Progenitor cell of endocrine pancreas (in vitro differentiated cells): ENCODE measurements at places on chromosomes 1 and 21. TPM values are rescaled to one million over a fixed set of nuclear protein-coding genes. Genes with fewer than 3 reads are reported as not detected.

- H3K27me3 ChIP-seq: no peaks in the 10 kb centered on the region
- DNase-seq: no peak
- H3K4me1 ChIP-seq: peaks cover 5% of the 10 kb centered on the region
- H3K27ac ChIP-seq: no peak overlapping the region
- H3K4me3 ChIP-seq: no peak overlapping the region
- peaks cover 3% of the 10 kb centered on the region for H3K36me3 ChIP-seq
These were observed 183.8 kb downstream of the PBX1 start for GRCh38 chr1:164742745-164743144.

- no peak for DNase-seq
- H3K4me3 ChIP-seq: no peak overlapping the region
- H3K4me1 ChIP-seq: no peaks in the 10 kb centered on the region
- H3K27me3 ChIP-seq: no peaks in the 10 kb centered on the region
These were observed 14.2 kb upstream of the ZBTB8A start for GRCh38 chr1:32525053-32525452.

DNA sequence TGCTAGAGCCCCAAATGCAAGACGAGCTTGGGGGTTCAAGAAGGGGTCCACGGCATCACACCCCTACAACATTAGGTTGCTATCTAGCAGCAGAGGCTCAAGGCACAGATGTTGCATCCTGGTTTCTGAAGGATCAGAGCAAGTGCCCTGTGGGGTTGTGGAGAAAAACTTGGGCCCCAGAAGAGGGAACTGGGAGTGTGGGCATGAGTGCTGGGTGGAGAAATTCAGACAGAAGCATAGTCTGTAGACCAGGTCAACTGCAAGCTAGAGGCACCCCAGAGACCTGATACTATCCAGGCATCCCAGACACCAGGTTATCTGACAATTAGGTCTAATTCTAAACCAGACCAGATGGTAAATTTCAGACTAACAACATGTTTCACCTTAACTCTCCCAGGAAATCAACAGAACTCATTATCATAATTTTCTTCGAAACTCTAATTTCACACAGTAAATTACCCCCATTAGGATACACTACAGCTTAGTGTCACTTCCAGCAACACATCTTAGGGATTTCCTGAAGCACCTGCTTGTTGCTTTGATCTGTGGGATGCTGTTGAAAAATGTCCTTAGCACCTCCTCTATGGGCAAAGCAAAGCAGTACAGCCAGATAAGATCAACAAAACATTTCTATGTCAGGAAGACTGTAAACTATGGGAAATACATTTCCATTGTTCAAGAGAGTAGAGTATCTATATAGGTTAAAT lies 179.3 kb downstream of the VAV3 start:
- DNase-seq: no peak
- no peaks in the 10 kb centered on the region for H3K4me1 ChIP-seq
- H3K4me3 ChIP-seq: no peak overlapping the region
- H3K36me3 ChIP-seq: no peaks in the 10 kb centered on the region
- no peak overlapping the region for H3K27ac ChIP-seq

The GPR37L1 gene
- 0.04 TPM in 1 of 2 replicates, not detected in the other for total RNA-seq

GRCh38 chr1:245937316-245938045 lies 569.6 kb downstream of the SMYD3 start:
- no peaks in the 10 kb centered on the region for H3K36me3 ChIP-seq
- peaks cover 6% of the 10 kb centered on the region for H3K4me1 ChIP-seq
- no peaks in the 10 kb centered on the region for H3K27me3 ChIP-seq
- no peak overlapping the region for H3K4me3 ChIP-seq
- H3K27ac ChIP-seq: no peak overlapping the region

The GNAT2 gene
- 0.57 TPM in 1 of 2 replicates, not detected in the other for total RNA-seq

The IGFN1 gene
- total RNA-seq: 0.38 and 0.44 TPM in 2 replicates

- no peak overlapping the region for H3K4me3 ChIP-seq
- peaks cover 8% of the 10 kb centered on the region for H3K4me1 ChIP-seq
- peaks cover 10% of the 10 kb centered on the region for H3K36me3 ChIP-seq
- H3K27ac ChIP-seq: no peak overlapping the region
- DNase-seq: no peak
- no peaks in the 10 kb centered on the region for H3K27me3 ChIP-seq
These were observed 26.2 kb downstream of the VPS26C start for GRCh38 chr21:37240978-37241377.

The CYP4B1 gene
- total RNA-seq: 0.80 TPM in 1 of 2 replicates, not detected in the other

DNA sequence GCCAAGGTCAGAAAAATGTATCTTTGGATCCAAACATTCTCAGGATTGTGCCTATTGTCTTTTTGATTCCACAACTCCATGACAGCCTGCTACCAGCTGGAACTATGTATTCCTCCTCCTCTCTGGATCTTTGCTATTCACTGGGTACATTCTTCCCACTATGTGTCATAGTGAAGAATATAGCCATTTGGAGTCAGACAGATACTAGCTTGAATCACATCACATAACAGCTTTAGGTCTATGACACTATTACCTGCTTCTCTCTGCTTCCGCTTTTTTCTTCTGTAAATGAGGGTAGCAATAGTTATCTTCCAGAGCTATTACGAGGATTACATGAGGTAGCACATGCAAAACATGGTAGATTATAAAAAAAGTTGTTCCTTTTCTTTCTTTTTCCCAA lies 5.4 kb upstream of the EXO1 start:
- peaks cover 5% of the 10 kb centered on the region for H3K4me1 ChIP-seq
- H3K4me3 ChIP-seq: no peak overlapping the region
- H3K27me3 ChIP-seq: peaks cover 12% of the 10 kb centered on the region
- no peak overlapping the region for H3K27ac ChIP-seq
- no peaks in the 10 kb centered on the region for H3K36me3 ChIP-seq

The ANKRD65 gene
- 15.1 and 18.1 TPM in 2 replicates for total RNA-seq

DNA sequence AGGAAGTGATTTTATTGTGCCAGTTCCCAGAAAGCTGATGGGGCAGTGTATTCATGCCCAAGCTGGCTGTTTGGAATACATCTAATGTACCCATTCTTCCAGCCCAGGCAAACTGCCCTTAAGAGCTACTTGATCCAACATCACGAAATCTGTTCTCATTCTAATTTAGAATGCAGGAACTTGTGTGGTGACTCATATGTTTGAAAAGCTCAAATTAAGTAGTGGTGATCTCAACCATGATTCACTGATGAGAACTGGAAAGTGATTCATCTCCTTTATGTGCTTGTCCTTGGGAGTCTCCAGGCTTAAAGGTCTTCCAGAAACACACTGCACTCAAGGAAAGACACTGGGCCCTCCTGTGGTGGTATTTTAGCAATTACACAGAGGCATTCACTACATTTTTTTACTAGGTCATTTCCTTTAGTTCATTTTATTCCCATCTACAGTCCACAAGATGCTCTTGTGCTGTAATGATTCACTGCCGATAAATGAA lies 65.4 kb downstream of the RPE65 start:
- DNase-seq: no peak
- H3K36me3 ChIP-seq: no peaks in the 10 kb centered on the region
- no peak overlapping the region for H3K4me3 ChIP-seq
- H3K27me3 ChIP-seq: no peaks in the 10 kb centered on the region
- no peak overlapping the region for H3K27ac ChIP-seq

The LIN9 gene
- 8.2 and 8.6 TPM in 2 replicates for total RNA-seq

GRCh38 chr1:55129194-55129728 lies 85.9 kb downstream of the USP24 start:
- no peak for DNase-seq
- H3K4me1 ChIP-seq: peaks cover 5% of the 10 kb centered on the region
- no peak overlapping the region for H3K4me3 ChIP-seq
- H3K27me3 ChIP-seq: no peaks in the 10 kb centered on the region
- peaks cover 49% of the 10 kb centered on the region for H3K36me3 ChIP-seq
- H3K27ac ChIP-seq: no peak overlapping the region
